ENCODE measurements at places on chromosomes 12 and 14.

DNA sequence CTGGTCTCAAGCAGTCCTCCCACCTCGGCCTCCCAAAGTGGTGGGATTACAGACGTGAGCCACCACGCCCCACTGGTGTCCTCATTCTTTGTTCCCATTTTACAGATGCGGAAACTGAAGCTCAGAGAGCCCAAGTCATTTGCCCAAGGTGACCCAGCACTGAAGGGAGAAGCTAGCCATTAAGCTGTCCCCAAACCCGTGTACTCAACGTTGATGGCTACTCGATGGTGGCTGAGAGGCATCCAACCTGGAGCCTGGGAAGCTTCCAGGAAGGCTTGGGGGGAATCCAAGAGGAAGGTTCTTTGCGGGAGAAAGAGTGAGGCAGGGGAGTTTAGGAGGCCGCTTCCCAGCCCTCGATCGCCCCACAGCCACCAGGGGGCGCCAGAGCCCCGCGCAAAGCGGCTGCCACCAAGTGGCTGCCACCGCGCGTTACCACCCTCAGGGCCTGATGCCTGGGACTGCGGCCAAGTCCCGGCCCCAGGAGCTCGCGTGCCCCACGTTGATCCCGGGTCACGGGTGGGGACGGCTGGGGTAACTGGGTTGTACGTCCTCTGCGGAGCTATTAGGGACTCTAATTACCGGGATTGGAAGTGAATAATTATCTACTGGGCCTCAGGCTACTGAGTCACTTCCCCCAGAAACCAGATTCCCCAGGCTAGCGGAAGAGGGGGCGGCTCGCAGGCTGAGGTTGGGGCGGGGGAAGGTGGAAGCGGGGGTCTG is 8.8 kb upstream of the SH2B3 start:
- DNase-seq, result peak; percentile 10

GRCh38 chr12:50149311-50149710 is 17.9 kb downstream of the CERS5 start:
- no peak for DNase-seq

DNA sequence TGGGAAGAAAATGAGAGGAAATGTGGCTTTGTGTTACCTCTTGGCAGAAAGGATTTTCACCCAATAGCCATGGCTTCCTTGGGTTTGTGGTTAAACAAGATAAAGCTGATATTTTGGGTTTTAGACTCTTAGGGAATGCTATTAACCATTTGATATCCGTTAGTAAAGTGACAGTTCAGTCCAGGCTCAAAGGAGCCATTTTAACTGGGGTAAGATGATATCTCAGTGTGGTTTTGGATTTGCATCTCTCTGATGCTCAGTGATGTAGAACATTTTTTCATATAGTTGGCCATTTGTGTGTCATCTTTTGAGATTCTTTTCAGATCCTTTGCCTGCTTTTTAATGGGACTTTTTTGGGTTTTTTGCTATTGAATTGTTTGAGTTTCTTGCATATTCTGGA is 30.1 kb downstream of the IFT43 start:
- DNase-seq, result no peak

DNA sequence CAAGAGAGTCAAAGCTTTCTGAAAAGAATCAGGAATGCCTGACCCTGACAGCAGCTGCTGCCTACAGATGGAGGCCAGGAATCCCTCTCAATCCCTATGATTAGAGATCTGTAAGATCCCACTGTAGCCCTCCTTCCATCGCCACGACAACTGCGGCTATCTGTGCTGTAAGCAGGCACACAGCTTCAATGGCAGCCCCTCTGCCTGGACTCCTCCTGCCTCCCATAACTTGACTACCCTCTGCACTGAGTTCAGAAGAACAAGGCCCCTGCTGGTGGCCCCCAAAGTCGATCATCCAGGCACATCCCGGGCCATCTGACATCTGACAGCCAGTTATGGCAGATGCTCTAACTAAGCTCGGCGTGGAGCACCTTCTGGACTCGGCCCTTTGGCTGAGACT is 2.9 kb downstream of the CLMN start:
- no peak for DNase-seq

- DNase-seq, result no peak
These were observed 465.9 kb downstream of the BCAT1 start for GRCh38 chr12:24482882-24483604.

- no peak for DNase-seq
These were observed 21.3 kb downstream of the SUSD6 start for GRCh38 chr14:69632593-69633151.

GRCh38 chr12:107165581-107165980 is 72.2 kb upstream of the CRY1 start:
- DNase-seq, result no peak

GRCh38 chr14:73752297-73752992 is 38.3 kb upstream of the PNMA1 start:
- DNase-seq, result no peak

GRCh38 chr12:112862636-112863290 is 44.0 kb upstream of the OAS1 start:
- no peak for DNase-seq

DNA sequence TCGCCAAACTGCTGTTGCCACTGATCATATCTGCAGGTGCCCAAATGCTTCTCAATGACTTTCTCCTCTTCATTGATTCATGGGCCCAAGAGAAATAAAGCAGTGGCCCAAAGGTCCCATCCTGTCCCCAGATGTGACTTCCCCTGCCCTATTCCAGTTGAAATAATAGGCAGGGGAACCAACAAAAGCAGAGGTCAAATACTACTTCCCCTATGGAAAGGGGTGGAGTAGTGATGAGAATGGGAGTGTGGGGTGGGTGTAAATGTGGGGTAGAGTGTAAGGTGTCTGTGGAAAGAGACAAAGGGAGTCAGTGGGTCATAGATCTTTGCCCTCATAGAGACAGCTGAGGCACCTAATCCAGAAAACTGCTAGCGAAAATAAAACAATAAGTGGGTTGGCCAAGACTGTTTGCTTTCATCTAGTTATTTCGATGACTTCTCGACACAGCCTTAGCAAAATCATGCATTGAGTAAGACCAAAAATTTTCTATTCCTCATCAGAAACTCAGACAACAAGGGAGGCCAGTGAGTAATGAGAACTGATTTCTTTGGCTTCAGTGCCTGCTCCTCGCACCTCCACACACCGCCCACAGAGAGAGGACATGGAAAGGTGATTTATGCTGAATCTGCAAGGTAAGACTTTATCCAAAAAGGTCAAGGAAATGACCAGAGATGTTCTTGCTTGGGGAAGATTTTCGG is 10.9 kb upstream of the IL22 start:
- DNase-seq, result no peak

GRCh38 chr14:55340482-55340881 is 69.3 kb downstream of the FBXO34 start:
- no peak for DNase-seq

DNA sequence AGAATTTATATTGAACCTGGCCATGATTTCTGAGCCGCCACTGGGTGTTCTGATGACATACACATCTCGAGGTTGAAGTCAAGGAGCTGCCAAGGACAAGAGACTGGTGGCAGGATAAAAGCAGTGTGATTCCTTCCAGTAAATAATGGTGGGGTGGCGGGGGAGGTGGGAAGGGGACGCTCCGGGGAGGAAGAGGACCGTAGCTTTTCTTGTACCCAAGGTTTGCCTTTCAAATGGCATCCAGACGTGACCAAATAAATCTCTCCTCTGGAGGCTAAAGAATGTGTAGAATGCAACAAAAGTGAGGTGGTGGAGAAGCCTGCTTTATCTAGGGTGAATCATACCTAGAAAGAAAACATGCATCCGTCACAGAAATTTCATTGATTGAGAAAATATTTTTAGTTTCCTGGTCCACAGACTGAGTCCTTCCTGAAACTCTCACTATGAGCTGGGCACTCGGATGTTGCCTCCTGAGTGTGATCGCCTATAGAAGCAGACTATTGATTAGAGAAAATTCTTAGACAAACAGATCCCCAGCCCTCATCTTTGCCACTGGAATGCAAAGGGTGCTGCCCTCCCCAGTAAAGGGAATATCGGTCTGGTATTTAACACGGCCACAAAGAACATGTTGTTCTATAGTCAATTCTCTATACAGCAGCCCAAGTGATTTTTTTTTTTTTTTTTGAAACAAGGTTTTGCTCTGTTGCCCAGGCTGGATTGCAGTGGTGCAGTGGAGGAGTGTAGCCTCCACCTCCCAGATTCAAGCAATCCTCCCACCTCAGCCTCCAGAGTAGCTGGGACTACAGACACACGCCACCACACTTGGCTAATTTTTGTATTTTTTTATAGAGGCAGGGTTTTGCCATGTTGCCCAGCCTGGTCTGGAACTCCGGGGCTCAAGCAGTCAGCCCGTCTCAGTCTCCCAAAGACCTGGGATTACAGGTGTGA is 112.1 kb downstream of the DPF3 start:
- DNase-seq, result no peak

All from cortex of kidney (tissue), 1 donor.